ENCODE measurements at places on chromosomes 2 and 18.
A peak's percentile ranks its signal among the peaks of the same experiment; 100 is the strongest.

GRCh38 chr2:233714121-233714520 lies 1.4 kb downstream of the UGT1A5 start:
- no peak for DNase-seq

GRCh38 chr18:38586327-38586726 lies 1020.7 kb upstream of the CELF4 start:
- no peak for DNase-seq

- DNase-seq = no peak
Measured at GRCh38 chr2:86697551-86698104, 22.5 kb upstream of the RMND5A start.

DNA sequence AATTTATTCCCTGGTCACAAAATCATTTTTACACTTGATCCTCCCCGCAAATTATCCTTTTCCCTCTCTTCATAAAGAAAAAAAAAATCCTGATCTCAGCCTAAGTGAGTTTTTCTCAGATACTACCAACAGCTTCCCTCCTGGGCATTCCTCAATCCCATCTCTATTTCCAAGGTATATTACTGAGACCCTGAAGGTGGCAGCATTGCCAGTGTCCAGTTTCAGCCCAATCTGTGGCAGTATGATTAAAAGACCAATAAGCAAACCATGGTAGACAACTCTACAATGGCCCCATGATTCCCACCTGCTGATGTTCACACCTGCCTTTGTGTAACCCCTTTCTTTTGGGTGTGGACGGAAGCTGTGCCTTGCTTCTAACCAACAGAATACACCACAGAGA lies 45.1 kb downstream of the CCDC93 start:
- DNase-seq = no peak

DNA sequence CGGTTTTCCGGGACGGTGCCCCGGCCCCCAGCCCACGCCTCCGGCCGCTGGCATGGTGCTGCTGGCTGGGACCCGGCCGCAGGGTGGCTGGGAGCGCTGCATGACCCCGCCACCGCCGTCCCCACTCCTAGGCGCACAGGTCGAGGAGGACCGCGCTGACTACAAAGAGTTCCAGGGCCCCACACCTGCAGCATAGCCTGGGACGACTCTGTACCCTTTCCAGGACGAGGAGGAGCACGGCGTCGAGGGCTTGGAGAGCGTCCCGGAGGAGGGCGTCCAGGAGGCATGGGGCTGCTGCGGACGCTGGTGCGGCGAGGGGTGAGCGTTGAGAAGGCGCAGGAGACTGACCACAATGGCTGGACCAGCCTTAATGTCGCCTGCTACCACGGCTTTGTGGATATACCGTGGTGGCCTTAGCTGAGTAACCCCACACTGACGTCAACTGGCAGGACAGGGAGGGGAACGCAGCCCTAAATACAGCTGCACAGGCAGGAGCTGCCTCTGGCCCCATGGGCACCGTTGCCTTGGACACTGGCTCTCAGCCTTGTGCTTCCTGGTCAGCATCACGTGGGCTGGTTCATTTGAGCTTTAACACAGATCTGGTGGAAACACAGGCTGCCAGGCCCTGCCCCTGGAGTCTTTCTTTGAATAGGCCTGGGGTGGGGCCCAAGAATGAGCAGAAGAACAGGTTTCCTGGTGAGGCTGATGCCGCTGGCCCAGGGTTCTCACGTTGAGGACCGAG lies 40.9 kb upstream of the TRIM43B start:
- no peak for DNase-seq

- no peak for DNase-seq
Measured at GRCh38 chr18:45589356-45590035, 25.8 kb upstream of the SLC14A2 start.

- no peak for DNase-seq
Measured at GRCh38 chr2:86764661-86765309, 25.9 kb downstream of the CD8A start.

DNA sequence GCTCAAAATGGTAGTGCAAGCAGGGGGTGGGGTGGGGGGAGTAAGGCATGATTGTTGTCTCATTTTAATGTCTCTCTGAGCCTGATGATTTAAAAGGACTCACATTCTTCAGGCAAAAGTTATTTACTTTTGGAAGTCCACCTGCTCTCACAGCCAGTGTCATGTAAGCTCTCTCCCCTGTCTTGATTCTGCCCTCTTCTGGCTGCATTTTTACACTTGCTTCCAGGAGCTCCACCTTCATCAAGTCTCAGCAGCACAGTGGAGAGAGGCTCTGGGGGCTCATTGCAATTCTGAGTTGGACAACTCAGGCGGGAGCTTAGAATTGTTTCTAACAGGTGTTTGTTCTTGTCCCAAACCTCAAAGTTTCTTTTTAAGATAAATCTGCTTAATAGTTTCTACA lies 39.2 kb downstream of the GNAL start:
- peak; percentile 17 for DNase-seq

DNA sequence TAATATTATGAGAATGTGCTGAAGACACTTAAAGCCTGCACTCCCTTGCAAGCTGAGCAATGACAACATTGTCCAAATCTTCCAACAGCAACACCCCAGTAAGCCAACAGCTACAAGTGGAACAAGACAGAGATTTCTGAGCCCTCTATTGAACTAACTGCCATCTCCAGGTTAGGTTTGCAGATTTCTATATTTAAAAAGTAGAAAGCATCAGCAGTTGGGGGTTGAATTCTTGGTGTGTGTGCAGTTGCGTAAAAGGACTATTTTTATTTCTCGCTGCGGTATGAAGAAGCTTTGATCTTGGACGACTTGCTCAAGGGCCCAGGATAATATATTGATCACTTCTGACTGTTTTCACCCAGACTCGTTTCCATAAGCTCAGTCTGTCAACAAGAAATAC lies 106.2 kb upstream of the ZFP36L2 start:
- no peak for DNase-seq

GRCh38 chr2:240650254-240650965 lies 25.1 kb downstream of the GPR35 start:
- DNase-seq = no peak

GRCh38 chr18:23388357-23388756 lies 64.7 kb upstream of the RIOK3 start:
- no peak for DNase-seq

GRCh38 chr2:227766373-227766883 lies 20.7 kb downstream of the SCYGR8 start:
- DNase-seq = peak; percentile 64

DNA sequence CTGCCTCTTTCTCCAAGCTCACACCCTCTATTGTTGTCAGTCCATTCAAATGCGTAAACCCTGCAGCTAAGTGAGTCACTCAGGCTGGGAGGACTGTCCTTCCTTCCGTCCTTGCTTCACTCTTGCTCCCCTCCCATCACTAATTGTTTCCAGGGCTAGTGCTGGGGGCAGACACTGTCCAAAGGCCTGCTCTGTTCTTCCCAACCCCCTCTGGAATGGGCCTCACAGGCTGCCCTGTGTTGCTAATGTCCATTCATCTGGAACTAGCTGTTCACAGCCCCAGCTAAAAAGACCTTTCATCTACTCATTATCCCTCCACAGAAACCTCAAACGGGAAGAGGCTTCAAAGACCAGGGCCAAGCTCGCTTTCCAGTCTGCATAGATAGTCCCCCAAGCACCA lies 31.9 kb upstream of the NRP2 start:
- DNase-seq = no peak

DNA sequence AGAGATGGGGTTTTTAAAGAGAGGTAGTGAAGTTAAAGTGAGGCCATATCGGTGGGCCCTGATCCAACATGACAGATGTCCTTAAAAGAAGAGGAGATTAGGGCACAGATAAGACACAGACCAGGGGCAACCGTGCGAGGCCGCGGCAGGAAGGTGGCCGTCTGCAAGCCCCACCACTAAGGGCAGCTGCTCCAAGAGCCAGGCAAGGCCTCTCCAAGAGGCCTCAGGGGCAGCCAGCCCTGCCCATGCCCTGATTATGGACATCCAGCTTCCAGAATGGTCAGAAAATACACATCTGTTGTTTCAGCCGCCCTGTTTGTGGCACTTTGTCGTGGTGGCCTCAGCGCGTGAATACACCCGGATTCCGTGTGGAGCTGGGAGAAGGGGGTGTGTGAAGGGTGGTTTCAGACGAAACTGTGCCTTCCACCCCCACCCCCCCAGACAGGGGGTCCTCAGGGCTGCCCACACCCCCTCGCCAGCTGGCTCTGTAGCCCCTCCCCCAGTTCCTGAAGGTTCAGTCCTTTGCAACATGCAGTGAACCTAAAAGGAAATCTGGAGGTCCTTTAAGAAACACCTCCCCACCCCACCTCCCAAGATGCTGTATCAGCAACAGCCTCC lies 74.1 kb upstream of the SMAD7 start:
- no peak for DNase-seq

DNA sequence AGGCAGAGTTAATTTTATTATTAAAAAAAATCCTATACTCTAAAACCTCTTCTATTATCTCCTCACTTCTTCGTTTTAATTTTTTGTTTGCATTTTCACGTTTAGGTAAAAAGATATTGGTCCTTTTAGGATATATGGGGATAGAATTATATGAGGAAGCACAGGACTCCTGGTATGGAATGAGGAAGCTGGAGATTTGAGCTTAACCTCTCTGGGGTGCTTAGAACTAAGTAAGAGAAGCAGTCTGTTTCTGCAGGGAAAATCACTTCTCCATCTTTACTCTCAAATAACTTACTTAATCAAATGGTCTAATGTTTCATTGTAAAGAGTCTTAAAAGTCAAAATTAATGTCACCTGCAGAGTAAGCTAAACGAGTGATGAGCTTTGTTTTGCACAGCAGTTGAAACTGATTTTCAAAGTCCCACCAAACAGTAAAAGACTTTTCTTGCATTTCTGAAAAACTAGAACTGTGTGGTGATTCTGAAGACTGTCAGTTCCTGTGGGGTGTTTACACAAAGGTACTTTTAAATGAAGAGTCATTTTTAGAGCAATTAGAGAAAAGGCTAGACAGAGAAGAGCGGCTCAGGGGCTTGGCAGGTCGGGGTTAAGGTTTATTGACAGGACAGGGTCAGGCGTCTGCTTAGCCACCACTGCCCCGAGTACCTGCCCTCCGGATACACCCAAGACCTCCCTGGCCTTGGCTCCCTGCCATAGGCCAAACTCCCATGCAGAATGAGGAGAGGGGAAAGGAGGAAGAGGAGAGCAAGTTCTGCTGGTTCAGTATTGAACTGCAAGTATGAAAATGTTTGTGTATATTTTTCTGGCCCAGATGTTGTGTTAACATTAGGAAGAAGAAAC lies 21.6 kb downstream of the METAP1D start:
- DNase-seq = no peak

DNA sequence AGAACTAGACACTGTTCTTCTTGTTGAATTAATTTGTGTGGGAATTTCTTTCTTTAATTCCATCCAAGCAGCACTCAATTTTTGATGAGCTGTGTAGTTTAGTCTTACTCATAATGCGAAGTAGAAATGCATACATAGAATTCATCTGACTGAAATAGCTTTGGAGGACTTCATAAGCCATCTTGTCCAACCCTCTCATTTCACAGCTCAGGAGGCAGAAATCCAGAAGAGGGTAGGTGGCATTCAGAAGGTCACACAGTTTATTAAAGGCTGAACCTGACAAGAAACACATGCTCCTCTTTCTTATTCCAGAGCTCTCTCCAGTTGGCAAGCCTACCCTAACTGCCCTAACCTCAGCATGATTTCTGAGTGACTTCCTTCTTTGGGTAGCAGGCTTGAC lies 169.2 kb upstream of the NOSTRIN start:
- no peak for DNase-seq

GRCh38 chr2:177271981-177272666 lies 7.6 kb upstream of the NFE2L2 start:
- DNase-seq = no peak

- no peak for DNase-seq
Measured at GRCh38 chr2:105738658-105739241, 6.0 kb upstream of the NCK2 start.

DNA sequence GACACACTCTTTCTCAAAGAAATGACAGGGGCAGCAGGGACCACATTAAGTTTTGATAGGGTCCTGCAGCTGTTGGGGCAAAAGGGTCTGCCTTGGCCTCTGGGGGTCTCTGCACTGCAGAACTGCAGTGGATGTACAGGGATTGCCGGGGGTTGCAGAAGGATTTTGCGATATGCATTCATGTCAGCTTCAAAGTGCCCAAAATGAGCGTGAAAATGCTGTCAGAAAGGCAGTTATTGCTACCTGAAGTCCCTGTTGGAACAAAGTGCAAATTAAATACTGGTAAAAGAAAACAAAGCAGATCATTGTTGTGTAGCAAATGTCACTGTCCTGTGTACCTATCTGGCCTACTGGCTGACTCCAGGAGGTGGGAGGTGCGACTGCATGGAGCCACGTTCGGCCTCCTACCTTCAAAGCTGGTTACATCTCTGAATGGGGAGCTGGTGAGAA lies 78.8 kb upstream of the MAP4K3 start:
- DNase-seq = no peak

- peak; percentile 49 for DNase-seq
Measured at GRCh38 chr2:7905756-7906155, 776.1 kb upstream of the ID2 start.

- DNase-seq = no peak
Measured at GRCh38 chr2:157319795-157320194, 5.8 kb downstream of the ERMN start.

DNA sequence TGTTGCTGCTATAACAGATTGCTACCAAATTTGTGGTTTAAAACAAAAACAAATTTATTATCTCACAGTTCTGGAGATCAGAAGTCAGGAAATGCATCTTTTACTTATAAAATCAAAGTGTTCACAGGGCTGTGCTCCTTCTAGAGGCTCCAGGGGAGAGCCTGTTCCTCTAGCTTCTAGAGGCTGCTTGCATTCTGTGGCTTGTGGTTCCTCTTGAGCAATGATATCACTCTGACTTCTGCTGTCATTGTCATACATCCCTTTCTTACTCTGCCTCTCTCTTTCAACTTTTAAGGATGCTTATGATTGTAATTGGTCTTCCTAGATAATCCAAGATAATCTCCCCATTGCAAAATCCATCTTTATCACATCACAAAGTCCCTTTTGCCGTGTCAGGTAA lies 6.1 kb upstream of the DCC start:
- DNase-seq = no peak

DNA sequence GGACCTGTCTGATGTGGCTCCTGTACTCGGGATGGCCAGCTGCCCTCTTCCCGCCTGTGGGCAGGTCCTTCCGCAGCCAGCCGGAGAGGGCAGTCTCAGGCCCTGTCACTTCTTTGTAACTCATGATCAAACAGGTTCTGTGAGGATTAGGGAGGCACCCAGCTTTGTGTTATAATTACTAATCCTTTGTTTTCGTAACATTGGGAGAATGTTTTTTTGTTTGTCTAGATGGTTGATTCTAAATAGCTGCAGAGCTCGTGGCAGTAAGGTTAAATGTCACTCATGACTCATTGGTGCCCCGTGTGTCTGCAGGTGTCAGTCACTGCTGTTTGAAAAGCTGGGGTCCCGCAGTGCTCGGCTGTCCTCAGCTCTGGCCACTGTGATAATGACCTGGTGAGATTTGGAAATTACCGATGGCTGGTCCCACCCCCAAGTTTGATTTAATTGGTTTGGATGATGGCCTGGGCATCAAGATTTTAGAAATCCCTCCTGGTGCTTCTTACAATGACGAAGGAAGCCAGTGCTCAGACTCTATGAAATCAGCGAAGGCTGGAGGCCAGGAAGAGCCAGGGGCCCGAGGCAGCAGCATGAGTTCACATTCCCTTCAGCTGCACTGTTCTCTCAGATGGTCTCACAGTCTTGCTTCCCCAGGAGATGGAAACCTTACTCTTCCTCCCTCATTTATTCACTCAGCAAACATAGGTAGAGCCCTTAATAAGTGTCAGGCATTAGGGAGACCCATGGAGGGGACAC lies 172.8 kb downstream of the VAPA start:
- DNase-seq = peak; percentile 9

GRCh38 chr2:48459921-48460320 lies 70.0 kb upstream of the STON1 start:
- DNase-seq = no peak

Measured in SHP77 (cell line).